PC-9 (cell line): ENCODE measurements at places on chromosomes 1 and 21. TPM values are rescaled to one million over a fixed set of nuclear protein-coding genes. Genes with fewer than 3 reads are reported as not detected.
A peak's percentile ranks its signal among the peaks of the same experiment; 100 is the strongest.

IL19 gene
- not detected in 2 replicates for total RNA-seq

COL16A1 gene
- total RNA-seq = 3.6 and 4.8 TPM in 2 replicates

DNA sequence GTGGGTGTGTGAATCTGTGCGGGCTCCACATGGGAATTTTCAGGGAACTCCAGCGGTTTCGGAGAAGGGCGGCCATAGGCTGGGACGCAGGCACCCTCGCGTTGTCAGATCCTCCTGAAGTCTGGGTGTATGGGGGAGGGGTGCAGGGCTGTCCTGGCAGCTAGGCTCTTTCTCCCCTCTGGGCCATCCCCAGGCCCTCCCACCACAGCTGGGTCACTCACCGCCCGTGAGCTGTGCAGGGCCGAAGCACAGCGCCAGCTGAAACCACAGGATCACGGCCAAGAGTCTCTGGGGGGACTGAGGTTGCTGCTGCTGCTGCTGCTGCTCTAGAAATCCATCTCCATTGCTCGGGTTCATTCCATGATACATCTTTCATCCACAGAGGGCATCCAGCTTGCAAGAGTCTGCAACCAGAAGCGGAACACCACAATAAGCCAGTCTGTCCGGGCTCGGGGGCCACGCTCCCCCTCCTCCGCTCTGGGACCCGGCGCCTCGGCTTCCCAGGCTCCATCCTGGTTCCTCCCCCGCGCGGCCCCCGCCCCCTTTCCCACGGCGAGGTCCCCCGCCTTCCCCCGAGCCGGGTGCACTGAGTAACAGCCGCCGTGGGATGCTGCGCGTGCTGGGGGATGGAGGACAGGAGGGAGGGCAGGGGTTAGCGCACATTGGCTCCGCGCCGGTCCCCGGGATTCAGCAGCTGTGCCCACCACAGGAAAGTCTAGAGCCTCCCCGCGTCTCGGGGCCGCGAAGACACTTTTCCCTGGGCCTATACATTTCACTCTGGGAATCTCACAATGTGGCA, 720 bp downstream of the SUSD4 start:
- peak; percentile 10 for DNase-seq

TEX38 gene
- total RNA-seq = 0.45 TPM in 1 of 2 replicates, not detected in the other

GRCh38 chr1:224592636-224593582, 23.2 kb upstream of the CNIH3 start:
- DNase-seq = peak; percentile 88

GRCh38 chr1:159918352-159919200, 6.7 kb downstream of the TAGLN2 start:
- DNase-seq = no peak

PRSS38 gene
- not detected in 2 replicates for total RNA-seq

DNA sequence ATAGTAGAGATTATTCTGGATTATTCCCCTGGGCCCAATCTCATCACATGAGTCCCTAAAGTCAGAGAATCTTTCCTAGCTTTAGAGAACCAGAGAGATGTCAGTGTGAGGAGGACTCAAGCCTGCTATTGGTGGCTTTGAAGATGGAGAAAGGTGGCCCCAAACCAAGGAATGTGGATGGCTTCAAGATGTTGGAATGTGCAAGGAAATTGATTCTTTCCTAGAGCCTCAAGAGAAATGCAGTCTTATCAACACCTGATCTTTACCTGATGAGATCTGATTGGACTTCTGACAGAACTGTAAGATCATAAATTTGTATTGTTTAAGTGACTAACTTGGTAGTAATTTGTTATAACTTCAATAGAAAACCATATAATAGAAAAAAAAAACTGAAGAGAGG, 51.0 kb downstream of the NME7 start:
- no peak for DNase-seq

DNALI1 gene
- total RNA-seq = not detected in 2 replicates

DNA sequence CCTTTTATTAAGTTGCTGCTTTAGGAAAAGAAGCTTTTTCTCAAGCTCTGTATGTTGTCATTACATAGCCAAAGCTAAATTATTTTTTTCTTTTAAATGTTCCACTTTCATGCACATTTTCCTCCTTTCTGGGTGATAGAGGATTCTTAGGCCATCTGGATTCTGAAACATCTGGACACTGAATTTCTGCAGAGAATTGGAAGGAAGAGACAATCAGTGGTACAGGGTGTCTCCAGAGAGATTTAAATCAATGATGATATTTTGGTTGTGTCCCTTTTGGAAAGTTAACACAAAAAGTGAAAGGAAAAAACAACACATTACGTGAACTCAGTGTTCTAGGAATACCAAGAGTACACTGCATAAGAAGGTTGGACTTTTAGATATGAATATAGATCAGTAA, 211.4 kb upstream of the PKN2 start:
- DNase-seq = no peak

DNA sequence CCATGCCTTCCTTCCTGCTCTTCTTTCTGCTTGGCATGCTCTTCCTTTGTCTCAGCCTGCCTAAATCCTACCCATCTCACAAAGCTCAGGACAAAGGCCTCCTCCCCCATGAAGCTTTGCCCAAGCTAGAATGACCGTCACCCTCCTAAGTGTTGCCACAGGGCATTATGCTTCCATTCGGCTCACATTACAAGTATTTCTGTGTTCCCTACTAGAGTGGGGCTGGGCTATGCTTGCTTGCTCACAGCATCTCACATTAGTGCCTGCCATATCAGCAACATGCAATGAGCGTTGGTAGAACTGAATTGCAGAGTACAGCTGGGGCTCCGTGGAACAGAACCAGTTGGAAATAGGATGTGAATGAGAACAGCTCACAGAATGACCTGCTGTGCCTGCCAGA, 82.8 kb downstream of the CD58 start:
- DNase-seq = peak; percentile 37
